ENCODE measurements at places on chromosomes 6 and 20.

- DNase-seq, result peak; percentile 71
Measured at GRCh38 chr6:135423649-135424128, 73.9 kb downstream of the AHI1 start.

DNA sequence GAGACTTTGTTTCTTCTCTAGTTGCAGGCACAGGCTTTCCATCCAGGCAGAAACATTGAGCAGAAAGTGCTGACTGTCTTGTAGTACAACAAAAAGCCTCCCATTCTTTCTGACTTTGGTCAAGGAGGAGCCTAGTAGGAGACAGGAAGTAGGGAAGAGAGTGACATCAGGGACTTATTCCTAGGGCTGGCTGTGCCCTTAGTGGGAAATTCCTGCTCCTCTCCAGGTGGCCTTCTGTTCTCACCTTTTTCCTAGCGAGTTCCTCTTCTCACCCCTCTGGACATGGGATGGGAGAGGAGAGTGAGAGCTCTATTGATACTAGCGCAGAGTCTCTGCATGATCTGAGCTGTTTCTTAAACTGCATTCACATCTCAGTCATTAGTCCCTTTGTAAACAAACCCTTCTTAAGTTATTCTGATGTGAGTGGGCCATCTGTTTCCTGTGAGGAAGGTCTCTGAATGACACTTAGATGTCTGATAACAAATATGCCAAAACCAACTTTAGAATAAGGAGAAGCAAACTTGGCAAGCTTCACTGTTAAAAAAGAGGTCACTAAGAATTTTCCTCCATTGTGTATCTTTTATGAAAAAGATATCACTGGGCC, 455.0 kb downstream of the GJA1 start:
- no peak for DNase-seq

GRCh38 chr20:58125726-58126125, 102.7 kb downstream of the ANKRD60 start:
- no peak for DNase-seq

DNA sequence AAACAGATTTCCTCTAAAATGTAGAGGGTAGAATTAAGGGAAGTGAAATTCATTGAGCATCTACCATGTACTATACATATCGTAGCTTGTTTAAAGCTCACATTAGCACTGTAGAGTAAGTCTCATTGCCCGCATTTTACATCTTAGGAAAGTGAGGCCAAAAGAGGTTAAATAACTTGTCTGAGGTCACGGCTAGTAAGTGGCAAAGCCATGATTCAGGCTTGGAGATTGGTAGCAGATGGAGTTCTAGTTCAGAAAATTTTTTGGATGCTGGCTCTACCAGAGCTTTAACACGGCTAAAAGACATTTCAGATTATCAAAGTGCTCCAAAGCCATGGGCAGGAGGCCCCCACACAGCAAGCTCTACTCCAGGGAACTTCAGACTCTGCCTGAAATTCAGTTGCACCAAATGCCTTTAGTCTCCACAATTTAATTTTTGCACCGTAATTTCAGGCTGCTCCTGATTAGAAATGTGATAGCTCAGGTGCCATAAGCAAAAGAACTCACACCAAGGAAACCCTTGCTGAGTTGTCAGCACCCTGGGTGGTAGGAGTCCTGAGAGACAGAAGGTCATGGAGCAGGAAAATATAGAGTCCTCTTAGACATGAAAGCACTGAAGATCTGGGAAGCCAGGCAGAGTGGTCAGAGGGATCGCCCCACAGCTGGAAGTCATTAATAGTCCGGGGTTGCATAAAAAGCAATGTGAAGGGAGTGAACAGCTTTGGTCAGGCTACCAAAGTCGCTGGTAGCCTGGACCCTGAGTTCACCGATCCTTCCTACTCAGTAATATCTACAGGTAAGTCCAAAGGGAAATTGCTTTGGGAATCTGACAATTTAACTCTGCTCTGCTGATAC, 55.2 kb upstream of the ASIP start:
- no peak for DNase-seq

GRCh38 chr20:24612799-24613775, 143.7 kb downstream of the SYNDIG1 start:
- DNase-seq, result no peak

GRCh38 chr6:28589234-28589956, 63.7 kb downstream of the GPX5 start:
- DNase-seq, result peak; percentile 94

- no peak for DNase-seq
Measured at GRCh38 chr6:89644864-89645263, 6.3 kb upstream of the LYRM2 start.

- no peak for DNase-seq
Measured at GRCh38 chr20:48630342-48631075, 197.3 kb downstream of the PREX1 start.

DNA sequence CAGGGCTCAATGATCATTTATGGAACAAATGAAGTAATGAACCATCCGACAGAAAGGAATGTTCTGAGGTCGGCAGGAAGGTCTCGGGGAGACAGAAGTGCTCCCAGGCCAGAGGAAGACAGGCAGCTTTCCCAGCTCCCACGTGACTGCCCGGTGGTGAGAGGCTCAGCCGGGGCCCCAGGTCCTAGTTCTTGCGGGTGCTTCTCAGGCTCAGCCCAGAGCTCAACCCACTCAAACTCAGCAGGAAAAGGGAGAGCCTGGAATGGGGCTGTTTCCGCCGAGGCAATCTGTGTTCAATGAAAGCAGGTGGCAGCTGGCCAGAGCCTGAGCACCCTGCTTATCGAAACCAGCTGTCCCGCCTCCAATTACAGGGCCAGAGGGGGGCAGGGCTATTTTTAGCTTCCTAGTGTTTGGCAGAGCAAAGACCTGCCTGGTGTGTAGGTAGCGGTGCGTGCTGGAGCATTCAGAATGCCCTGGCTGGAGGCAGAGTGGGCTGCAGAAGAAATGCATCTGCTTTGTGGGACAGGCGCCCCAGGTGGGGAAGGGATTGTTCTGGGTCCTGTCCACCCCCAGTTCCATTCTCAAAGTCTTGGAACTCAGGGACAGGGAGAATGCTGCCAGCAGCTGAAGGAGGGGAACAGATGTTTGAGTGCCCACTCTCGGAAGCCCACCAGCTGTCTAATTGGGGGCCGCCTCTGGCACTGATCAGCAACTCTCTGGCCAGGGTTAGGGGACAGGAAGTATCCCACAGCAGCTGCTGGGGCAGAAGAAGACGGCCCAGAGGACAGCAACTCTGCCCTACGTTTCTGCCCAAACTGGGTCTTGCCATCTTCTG, 145.1 kb downstream of the PREX1 start:
- DNase-seq, result peak; percentile 98

- no peak for DNase-seq
Measured at GRCh38 chr6:166474721-166475565, 92.2 kb upstream of the MPC1 start.

DNA sequence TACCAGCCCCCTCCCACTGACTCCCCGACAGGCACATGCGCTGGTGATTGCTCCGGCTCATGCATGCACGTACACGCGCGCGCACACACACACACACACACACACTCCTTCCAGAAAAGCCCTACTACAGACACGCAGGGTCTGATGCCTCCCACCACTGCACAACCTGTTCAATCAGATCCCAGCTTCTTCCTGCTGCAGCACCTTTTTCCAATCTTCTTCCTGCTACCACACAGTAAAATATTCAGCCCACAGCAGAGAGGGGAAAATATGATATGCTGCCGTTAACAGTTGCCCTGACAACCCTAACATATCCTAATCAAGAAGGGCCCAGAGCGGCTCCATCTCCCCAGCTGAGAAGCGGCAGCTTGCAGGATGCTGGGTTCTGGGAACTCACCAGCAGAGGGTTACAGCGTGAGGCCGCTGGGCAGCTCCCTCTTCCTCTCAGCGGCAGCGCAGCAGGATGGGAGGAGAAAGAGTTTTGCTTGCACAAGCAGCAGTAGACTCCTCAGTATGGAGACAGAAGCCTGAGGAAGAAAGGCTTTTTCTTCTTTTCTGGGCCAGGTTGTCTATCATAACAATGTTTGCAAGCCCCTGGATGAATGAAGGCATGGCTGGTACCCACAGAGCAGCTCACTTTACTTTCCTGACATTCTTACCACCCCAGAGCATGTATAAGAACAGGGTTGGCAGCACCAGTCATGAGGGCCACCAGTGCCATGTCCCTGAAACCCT, 23.9 kb downstream of the MAP7 start:
- no peak for DNase-seq

DNA sequence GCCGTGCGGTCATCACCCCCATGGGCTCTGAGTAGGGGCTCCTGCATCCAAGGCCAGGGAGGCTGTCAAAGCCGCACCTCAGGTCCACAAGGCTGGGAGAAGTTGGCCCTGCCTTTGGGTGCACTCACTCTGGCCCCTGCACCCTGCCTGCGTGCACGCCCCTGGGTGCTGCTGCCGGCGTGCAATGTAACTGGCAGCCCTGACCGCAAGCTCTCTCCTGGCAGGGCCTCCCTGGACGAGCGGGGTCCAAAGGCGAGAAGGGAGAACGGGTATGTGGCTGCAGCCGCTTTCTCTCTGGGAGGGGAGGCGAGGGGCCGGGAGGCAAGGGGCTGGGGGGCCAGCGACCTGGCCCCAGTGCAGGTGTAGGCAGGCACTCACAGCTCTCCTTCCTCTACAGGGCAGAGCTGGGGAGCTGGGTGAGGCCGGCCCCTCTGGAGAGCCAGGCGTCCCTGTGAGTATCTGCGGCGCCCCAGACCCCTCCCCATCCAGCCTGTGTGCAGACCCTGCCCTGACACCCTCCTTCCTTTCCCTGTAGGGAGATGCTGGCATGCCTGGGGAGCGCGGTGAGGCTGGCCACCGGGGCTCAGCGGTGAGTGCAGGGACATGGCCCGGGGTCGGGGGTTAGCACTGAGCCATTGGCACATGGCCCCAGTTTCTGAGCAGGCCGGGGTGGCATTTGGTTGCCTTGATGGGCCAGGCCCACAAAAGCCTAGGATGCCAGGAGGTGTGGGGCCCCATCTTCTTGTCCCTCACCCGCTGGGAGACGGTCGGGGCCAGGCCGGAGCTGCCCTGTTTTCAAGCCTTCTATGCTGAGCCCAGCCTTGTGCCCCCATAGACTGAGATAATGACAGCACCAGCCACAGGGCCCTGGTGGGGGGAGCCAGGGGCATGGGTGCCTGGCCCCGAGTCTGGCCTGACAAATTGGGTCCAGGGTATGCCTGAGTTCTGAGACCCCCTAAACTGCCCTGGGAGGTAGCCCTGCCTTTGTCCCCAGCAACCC, 12.7 kb downstream of the COL9A3 start:
- DNase-seq, result no peak

- DNase-seq, result peak; percentile 55
Measured at GRCh38 chr20:44092551-44093248, 94.3 kb downstream of the JPH2 start.

DNA sequence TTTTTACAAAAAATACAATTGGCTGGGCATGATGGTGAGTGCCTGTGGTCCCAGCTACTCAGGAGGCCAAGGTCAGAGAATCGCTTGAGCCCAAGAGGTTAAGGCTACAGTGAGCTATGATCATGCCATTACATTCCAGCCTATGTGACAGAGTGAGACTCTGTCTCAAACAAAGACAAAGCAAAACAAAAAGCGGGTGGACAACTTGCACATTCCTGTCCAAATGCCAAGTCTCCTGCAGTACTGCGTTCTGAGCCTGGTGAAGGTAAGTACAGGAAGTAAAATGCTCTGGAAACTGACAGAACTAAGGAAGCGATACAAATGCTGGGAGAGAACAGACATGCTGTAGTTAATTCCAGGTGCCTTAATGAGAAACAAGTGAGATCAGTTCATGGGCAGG, 20.4 kb upstream of the TMEM242 start:
- DNase-seq, result no peak

- no peak for DNase-seq
Measured at GRCh38 chr6:6680526-6680925, 92.0 kb downstream of the LY86 start.

DNA sequence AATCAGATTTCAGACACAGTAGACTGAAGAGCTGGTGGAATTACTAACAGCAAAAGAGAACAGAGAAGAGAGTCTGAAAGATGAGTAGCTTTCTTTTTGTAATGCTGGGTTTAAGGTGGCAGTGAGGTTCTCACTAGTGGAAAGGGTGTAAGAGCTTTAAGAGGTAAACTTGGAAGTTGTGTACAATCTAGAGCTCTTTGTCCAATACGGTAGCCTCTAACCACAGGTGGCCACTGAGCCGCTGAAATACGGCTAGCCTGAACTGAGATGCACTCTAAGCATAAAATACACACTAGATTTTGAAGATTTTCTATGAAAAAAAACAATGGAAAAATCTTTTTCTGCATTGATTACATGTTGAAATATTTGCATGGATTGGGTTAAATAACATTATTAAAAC, 4.0 kb downstream of the ELOVL2 start:
- no peak for DNase-seq

GRCh38 chr6:88785478-88785877, 177.9 kb downstream of the RNGTT start:
- DNase-seq, result peak; percentile 17

DNA sequence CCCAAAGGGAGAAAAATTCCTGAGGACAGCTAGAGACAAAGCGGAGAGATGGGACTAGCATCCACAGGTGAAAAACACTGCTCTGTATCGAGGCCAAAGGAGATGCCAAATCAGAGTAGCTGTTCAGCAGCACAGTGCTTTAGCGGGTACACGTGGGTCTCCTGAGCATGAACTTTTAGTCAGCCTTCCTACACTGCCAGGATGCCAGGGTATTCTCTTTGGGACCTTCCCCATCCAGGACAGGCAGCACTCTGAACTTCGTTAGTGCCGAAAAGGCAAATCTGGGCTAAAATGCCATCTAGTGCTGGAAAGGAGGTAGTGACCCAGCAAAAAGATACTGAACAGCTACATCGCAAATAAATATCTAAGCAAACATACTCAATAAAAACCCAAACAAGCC, 64.9 kb downstream of the C6orf58 start:
- DNase-seq, result peak; percentile 21

DNA sequence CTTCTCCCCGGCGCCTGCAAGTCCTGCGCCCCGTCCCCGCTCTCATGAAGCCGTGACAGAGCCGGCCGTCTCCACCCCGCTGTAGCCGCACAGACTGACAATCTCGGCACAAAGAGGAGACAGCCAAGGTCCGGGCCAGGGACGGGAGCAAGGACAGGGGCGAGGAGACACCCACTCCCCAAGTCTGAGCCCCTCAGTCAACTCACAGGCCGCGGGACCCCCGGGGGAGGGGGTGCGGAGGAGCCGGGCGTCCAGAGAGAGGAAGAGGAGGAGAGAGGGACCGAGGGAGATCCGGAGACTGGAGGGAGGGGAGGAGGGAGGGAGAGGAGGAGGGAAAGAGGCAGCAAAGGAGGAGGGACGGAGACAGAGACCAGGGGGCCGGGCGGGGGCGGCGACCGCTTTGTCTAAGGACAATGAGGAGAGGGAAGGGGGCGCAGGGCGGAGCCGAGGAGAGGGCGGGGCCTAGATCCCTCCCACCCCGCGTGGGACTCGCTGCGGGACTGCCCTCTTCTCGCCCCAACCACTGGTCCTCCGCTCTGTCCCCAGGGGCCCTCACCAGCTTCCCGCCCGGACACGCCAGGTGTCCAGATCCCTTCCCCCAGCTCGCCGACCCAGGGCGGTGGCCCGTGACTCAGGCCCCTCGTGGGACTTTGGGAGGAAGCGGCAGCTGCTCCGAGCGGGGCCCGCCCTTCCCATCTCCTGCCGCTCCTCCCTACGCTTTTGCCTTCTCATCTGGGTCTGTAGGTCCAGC, 638 bp upstream of the PPP1R18 start:
- DNase-seq, result peak; percentile 85

Data from NCI-H1105 treated with DMSO at 0.1 percent for 48 hours (cell line).